ENCODE measurements at places on chromosomes 4 and X. TPM values are rescaled to one million over a fixed set of nuclear protein-coding genes. Genes with fewer than 3 reads are reported as not detected.

ABLIM2 gene
- polyA plus RNA-seq, result 8.1 TPM

GBA3 gene
- 13.0 TPM for polyA plus RNA-seq

TCEAL1 gene
- 28.3 TPM for polyA plus RNA-seq

EMD gene
- 78.0 TPM for polyA plus RNA-seq

NPY1R gene
- 20.8 TPM for polyA plus RNA-seq

HTN3 gene
- polyA plus RNA-seq, result not detected

FTSJ1 gene
- 40.1 TPM for polyA plus RNA-seq

ADH1B gene
- polyA plus RNA-seq, result 25.3 TPM

POLN gene
- polyA plus RNA-seq, result 2.9 TPM

LIMCH1 gene
- 108 TPM for polyA plus RNA-seq

AR gene
- polyA plus RNA-seq, result 2.3 TPM

ARMCX1 gene
- polyA plus RNA-seq, result 45.5 TPM

- no peak for DNase-seq
Observed at GRCh38 chr4:24768604-24769003, 26.8 kb upstream of the SOD3 start.

DNA sequence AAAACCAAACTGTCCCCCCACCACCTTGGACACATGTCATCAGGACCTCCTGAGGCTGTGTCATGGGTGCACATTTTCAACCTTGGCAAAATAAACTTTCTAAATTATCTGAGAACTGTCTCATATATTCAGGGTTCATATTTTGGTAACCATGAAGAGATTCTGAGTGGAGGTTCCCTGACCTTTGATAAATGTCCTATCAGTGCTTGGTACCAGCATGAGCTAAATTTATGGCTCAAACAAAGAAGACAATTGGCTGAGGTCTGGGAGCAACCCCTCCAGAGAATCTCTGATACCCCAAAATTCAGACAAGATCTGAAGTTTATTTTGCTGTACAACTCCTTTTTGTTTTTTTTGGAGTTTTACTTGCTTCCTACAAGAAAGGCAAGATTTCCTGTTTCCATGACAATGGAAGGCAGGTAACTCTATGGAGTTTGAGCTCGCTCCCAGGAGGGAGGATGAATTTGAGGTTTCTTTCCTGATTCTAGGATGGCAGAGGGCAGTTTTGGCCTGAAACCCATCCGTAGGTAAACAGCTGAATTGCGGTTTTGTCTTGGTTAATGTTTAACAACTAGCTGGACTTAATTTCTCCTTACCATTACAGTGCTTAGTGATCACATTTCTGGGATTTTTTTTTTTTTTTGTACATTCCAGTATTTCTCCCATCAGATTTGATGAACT is 14.5 kb downstream of the UGT2B15 start:
- DNase-seq, result no peak

DNA sequence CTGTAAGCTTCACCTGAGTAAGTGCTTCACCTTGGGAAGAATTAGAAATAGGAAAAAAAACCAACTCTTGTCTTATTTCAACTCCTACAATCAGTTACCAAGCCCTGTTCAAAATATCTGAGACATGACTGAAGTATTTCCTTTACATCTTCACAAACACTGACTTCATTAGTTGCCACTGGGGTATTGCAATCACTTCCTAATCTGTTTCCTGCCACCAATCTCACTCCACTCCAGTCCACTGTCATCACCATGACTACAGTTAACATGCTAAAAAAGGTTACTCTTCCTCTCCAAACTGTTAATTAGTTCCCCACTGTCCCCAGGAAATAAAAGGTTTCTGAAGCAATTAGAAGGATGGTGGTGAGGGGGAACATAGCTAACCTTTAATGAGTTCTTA is 3.3 kb upstream of the SUPT20HL1 start:
- DNase-seq, result no peak

- no peak for DNase-seq
Observed at GRCh38 chr4:7045961-7046921, 3.1 kb downstream of the TADA2B start.

DNA sequence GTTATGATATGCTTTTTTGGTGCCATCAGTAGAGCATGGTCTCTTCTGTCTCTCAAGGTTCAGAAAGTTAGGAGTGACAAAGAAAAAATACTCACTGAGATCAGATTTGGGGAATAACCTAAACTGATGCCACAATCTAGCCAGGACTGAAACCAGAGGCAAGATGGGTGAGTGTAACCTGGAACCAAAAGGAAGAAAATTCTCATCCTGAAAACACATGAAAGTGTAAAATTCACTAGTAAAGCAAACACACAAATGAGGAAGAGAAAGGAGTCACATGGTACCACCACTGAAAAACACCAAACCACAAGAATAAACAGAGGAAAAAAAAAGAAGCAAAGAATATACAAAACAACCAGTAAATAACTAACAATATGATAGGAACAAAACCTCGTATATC is 96.4 kb downstream of the ANXA10 start:
- no peak for DNase-seq

DNA sequence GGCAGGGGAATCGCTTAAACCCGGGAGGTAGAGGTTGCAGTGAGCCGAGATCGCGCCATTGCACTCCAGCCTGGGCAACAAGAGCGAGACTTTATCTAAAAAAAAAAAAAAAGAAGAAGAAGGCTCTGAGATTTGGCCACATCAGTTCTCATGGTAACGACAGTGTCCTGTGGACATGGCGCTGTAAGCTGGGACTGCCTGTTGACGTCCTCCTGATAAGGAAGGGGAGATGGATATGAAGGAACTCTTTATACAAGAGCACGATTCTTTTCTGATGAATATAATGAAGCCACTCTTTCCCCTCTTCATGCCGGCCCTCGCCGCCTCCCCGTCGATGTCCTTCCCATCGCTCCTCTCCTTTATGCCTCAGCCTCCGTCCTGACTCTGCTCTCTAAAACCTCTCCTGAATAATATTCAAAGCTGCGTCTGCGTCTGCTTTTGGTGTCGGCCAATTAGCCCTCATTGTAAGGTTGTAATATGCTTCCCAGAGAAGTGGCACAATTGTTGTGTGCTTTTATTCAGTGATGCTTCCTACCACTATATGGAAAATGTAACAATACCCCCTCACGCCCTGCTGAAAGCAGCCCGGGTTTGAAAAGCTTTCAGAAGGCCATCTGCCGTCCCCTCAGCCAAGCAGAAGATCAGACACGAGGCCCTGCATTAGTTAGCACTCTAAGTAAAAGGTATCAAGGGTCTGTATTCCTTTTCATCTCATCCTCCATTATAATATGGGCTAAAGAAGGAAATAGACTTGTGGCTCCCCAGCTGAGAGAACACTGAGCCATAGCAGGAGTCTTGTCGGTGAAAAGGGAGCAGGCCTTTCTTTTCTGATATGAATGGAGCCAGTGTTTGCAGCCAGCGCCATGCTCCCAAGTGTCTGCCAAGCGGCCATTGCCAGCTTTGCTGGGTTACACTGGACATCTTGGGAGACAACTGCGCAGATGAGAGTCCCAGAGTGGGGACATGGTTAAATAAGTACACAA is 22.1 kb upstream of the SCOC start:
- no peak for DNase-seq

GRCh38 chrX:16719334-16720084 is at the start of gene SYAP1:
SYAP1 (plus strand) TSS chrX:16719612; CDS start chrX:16719725, 113 bp downstream.
- DNase-seq, result peak; percentile 88

GRCh38 chr4:4735870-4736269 is 123.6 kb upstream of the MSX1 start:
- DNase-seq, result no peak

DNA sequence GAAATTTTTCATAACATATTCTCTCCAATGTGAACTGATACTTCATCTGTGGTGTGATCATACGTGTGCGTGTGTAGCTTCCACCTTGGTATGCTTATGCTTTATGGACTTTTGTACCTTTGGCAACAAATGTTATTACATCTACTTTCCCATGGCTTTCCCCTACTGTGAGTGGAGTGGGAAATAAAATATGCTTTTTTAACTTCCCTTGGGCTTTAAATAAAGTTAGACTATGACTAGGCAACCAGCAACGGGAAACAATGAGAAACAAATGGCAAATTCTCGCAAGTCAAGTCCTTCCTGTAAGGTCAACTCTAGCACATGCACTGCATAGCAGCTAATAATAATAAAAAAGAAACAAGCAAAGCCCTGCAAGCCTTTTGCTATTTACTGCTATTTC is 205.0 kb upstream of the PDE5A start:
- no peak for DNase-seq

GRCh38 chr4:38867478-38868058 is at the start of gene FAM114A1:
FAM114A1 (plus strand) TSS chr4:38867806; CDS start chr4:38878079, 10,273 bp downstream.
- DNase-seq, result peak; percentile 41

DNA sequence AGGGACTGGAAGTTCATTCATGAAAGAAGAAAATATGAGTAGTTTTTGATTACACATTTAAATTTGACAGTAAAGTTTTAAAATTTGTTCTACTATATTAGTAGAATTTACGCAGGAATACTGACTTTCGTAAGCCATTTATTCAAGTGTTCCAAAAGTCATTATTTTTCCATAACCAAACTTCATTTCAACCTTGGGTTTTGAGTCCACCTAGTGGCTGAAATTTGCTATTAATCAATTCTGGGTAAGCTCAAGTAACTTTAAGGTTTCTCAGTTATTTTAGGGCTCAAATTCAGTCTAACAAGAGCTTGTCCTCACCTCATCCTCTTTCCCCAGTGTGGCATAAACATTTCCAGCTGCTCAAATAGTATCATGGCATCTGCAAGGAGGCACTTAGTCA is 175.4 kb downstream of the SH3BGRL start:
- DNase-seq, result peak; percentile 14

DNA sequence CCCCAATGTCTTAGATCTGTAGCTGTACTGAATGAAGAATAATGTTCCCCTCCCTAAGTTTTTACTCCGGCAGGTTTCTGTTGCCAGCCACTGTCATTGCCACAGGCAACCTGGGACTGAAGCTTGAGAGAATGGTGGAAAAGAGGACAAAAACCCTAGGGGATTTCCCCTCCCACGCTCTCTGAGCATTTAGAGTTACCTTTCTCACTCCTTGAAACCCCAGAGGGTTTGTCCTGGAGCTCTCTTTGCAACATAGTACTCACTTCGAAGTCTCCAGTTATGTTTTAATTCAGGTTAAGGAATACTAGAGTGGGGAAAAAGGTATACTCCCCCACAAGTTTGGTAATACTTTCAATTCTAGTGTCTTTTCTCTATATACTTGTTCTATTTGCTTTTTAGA is 31.5 kb downstream of the F8 start:
- DNase-seq, result no peak

- no peak for DNase-seq
Observed at GRCh38 chrX:129323115-129323514, 200.2 kb downstream of the SMARCA1 start.

DNA sequence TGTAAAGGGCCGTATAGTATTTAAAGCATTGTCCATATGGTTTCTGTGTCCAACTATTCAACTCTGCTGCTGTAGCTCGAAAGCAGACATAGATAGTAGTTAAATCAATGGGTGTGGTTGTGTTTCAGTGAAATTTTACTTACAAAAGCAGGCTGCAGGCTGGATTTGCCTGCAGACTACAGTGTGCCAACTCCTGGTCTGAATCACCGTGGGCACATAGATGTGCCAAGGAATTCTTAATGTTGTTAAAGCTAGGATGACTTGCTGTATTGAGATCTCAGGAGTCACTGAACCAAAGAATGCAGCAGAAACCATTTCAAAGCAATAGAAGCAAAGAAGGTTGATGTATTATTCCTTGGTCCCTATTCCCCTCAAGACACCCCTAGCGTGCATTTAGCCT is 379.0 kb downstream of the STIM2 start:
- no peak for DNase-seq

- no peak for DNase-seq
Observed at GRCh38 chrX:152306331-152306730, 144.8 kb downstream of the GABRA3 start.

DNA sequence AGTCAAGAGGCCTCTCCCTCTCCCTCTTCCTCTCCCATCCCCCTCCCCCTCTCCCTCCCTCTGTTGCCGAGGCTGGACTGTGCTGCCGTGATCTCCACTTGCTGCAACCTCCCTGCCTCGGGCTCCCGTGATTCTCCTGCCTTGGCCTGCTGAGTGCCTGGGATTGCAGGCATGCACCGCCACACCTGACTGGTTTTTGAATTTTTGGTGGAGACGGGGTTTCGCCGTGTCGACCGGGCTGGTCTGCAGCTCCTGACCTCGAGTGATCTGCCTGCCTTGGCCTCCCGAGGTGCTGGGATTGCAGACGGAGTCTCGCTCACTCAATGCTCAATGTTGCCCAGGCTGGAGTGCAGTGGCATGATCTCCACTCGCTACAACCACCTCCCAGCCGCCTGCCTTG is 165.1 kb downstream of the CENPC start:
- DNase-seq, result no peak

DNA sequence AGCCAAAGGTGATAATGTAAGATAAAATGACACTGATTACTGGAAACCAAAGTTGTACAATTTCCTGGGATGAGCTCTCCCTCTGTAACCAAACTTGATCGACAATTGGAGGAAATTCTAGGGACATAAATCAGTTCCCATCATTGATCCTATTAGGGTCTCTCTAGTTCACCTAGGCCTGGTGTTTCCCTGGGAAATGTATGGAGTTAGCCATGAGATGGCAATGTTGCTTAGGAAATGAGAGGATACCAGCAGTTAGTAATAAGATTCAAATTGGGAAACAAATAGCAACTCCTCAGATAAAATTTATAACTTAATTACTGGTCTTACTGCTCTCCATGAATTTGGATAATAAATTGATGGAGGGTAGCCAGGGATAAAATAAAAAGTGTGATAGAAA is 52.2 kb downstream of the SPATA18 start:
- DNase-seq, result no peak

DNA sequence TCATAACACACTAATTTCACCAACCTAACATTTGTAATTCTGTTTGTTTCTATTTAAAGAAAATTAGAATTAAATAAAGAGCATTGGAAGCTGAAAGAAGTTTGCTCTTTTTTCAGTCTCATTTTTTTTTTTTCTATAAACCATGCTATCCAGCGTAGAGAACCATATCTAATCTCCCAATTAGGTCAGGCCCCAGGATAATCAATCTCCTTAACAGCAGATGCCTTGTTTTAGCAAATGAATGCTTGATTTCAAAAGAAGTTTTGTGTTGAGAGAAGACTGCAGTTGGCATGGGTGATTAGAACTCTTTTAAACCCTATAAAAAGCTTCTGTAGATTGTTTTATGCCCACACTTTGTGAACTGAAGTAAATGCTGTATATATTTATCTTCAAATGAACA is 15.6 kb upstream of the MAD2L1 start:
- no peak for DNase-seq
